ENCODE measurements at places on chromosomes 1 and 21.

- DNase-seq, result no peak
Observed at GRCh38 chr21:24716281-24716918, 890.9 kb downstream of the MRPL39 start.

- DNase-seq, result no peak
Observed at GRCh38 chr21:44548922-44549321, 2.4 kb downstream of the KRTAP10-2 start.

DNA sequence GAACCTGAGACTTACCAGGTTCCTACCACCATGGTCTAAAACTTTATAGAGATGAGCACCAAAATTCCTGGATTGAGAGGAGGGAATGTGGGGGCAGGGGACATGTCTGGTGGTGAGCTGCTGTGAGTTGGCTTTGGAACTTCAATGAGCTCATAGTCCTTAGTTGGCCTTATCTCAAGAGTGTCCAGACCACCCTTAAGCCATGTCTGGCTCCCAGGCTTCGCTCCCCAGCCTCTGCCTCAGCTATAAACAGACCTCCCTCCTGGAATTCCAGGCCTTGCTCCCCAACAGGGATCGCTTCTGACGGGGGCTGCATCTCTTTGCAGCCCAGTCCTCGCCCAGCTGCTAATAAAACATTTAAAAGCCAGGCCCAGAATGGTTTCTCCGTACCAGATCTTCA, 19.5 kb downstream of the ATF3 start:
- no peak for DNase-seq

DNA sequence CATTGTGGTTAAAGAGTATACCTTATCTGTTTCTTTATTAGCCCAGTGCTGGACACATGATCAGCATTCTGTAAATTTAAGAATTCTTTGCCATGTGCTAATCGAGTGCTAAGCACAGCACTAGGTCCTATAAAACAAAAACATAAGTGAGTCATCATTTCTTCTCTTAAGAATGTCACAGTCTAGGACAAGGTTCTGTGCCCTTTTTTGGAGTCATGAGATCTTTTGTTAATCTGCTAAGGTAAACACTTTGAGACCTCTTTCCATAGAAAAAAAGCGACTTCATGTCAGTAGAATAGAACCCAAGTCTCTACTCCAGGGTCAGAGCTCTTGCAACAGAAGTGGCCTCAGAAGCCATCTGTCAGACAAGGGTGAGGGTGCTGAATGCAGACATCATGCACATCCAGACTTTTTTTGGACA, 70.0 kb upstream of the NFIA start:
- no peak for DNase-seq

DNA sequence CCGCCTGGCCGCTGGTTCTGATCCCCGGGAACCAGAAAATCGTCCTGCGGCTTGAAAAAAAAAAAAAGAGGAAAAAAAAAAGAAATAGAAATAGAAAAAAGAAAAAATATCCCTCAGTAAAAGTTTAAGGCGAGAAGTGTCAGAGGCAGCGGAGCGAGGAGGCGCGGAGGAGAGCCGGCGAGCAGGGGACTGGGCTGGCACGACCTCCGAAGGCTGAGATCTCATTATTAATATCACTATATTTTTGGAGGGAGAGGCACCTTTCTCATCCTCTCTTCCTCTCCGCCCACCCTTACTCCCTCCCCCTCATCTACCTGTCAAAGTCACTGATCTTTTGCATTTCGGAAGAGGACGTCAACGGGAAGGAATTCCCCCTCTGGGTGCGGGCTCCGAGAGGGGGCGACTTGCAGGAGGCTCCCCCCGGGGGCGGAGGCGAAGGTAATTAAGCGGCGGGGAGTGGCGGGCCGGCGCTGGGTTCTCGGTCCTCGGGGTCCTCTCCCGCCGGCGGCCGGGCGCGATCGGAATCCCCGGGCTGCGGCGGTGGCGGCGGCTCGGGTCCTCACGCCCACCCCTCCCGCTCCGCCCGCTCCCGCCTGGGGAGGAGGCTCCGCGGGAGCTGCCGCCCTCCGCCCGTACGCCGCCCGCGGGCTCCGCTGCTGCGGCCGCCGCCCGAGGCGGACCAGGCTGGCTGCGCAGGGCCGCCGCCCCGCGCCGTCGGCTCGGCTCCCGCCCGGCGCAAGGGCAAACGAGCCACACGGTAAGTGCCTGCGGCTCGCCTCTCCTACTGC, at the start of gene NTNG1:
Gene NTNG1, plus strand, starts transcription at position 337 of the 788 bp plus-strand sequence.
- DNase-seq, result no peak

DNA sequence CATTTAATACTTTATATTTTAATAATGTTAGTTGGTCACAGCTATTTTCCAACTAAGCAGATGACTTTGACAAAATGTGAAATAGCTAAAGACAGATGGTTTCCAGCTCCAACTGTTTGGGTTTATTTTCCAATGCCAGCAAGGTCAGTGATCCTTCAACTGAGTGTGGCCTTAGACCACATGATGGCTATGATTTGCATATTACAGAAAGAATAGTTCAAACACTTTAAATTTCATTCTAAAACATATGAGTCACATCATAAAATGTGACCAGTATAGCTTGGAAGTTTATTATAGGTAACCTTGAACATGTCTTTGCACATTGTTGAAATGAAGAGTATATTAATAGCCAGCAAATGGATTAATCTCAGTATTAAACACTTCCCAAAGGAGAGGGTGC, 454.0 kb upstream of the C1orf87 start:
- no peak for DNase-seq

DNA sequence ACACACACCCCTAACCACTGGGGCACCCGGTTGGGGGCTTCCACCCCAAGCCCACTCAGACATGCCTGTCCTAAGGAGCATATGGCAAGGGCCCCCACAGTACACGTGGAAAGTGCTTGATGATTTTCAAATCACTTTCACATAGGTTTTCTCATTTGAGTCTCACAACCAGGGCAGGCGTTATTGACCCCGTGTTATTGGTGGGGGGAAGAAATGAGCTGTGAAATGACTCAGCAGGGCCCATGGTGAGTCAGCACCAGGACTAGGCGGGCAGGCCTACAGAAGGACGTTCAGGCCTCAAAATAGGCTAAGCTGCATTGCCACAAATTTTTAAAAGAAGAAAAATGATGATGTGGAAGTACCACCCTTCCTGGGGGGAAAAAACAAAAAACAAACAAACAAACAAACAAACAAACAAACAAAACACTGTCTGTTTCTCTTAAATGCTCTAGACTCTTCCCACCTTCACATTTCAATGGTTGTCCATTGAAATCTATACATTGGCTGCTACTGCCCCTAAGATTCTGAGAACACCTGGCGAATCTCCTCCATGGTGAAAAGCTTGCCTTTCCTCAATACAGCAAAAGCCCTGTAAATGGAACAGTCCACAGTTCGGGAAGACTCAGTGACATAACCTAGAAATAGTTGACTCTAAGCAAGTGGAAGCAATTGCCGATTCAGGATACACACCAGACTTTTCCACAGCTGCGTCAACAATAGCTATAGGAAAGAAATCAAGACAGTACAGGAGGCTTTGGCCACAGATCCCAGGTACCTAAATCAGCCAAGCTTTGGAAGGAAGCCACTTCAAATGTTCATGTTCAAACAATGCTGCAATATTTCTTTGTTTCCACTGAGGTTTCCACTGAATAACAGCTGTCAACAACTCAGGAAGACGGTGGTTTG, 234.7 kb downstream of the TOMM20 start:
- no peak for DNase-seq

DNA sequence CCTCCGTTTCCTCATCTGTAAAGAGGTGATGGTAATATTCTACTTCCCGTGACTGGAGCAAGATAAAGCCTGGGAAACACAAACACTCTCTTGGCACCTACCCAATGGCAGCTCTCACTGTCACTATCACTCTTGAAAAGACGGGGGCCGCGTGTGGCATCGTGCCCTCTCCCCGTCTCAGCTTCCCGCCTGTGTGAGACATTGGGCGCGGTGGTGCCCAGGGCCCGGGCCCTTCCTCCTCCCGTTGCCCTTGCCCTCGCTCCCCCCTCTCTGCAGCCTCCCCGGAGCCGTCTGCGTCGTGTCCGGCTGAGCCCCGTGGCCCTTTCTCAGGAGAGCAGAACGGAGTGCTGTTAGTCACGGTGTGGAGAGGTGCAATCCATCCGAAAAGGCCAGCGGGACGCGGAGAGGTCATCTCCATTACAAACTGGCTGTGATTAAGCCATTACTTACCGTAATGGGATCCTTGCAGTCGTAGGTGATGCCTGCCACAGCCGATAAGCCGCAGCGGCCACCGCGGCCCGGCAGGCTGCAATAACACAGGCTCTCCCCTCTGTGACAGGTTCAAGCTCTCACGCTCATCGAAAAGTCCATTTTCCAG, 156.4 kb upstream of the ZC3H12A start:
- DNase-seq, result no peak

GRCh38 chr21:41857771-41858300, 21.3 kb downstream of the PRDM15 start:
- no peak for DNase-seq

GRCh38 chr21:16194788-16195537, 465.2 kb downstream of the USP25 start:
- no peak for DNase-seq

- no peak for DNase-seq
Observed at GRCh38 chr1:49651136-49651535, 372.6 kb downstream of the AGBL4 start.

- DNase-seq, result no peak
Observed at GRCh38 chr1:198601936-198602889, 36.6 kb upstream of the PTPRC start.

- DNase-seq, result no peak
Observed at GRCh38 chr1:55446351-55446750, 231.2 kb upstream of the USP24 start.

- DNase-seq, result no peak
Observed at GRCh38 chr1:238738892-238739291, 647.5 kb upstream of the CHRM3 start.

GRCh38 chr1:183569141-183569540, 21.1 kb downstream of the NCF2 start:
- DNase-seq, result no peak

GRCh38 chr1:162627662-162628296, 4.5 kb upstream of the DDR2 start:
- no peak for DNase-seq

- DNase-seq, result no peak
Observed at GRCh38 chr1:60569189-60569588, 495.6 kb upstream of the C1orf87 start.

DNA sequence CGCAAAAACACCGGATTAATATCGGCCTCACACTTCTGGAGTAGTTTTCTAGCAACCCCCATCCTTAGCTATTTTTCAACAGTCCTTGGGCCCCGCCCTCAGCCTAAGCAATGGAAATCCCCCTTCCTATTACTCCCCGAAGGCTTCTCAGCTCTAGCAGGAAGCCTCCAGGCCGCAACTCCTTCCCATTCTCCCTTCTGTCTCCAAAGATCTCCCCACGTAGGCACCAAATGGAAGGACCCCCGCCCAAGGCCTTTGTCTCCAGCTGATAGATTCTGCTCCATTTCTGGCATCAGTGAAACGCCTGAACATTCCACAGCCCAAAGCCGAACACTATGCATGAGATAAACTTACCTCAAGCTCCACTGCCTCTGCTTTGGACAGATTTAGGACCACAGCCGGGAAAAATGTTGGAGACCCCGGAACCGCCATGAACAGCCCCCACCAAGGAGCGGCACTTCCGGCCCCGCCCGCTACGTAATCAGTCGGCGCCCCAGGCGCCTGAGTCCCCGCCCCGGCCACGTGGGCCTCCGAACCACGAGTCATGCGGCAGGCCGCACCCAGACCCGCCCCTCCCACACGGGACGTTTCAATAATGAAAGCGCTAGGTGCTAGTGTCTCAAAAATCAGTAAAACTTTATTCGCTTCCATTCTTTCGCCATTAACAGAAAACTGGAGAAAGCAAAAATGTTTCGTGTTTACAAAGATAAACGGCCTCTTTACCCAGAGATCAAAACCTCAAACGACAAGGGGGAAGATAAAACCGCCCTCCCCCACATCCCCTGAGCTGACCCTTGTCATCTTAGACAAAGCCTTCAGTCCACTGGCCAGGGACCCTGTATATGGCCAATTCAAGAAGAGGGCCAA, at the start of gene NRAS:
Gene NRAS, minus strand, starts transcription at position 468 of the 867 bp plus-strand sequence. CDS start 611 bp downstream, outside the sequence.
- peak; percentile 78 for DNase-seq

DNA sequence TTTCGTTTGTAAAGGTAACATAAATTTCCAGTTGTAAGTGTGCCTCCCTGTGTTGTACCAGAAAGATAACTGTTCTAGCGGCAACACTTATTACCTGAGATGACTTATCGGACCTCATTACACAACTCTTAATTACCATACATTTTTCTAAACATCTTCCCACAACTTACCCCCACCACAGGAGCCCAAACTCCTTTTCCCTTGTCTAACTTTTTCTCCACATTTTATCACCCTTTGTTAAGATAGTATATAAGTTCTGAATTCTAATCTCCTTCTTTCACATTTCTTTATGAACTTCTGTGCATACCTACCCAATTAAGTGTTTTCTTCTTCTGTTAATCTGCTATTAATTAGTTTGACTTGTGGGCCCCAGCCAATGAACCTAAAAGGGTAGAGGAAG, 143.7 kb upstream of the CAMK1G start:
- no peak for DNase-seq

DNA sequence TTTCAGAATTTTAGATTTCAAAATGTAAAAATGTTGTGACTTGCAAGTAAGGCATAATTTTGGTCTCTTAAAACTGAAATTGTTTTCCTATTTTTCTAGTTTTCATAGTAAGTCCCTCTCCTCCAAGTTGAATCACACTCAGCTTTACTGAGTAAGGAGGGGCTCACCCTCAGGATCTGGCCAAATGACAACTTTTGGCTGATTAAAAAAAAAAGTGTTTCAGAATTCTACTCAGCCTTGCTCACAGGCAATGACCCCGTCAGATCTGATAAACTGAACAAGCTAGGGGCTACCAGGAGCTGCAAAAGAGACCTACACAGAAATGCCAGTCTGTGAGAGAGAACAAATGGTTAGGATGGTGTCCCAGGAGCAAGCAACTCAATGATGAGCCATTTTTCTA, 159.8 kb downstream of the PBX1 start:
- no peak for DNase-seq

- no peak for DNase-seq
Observed at GRCh38 chr1:111747282-111747734, 8.1 kb upstream of the INKA2 start.

DNA sequence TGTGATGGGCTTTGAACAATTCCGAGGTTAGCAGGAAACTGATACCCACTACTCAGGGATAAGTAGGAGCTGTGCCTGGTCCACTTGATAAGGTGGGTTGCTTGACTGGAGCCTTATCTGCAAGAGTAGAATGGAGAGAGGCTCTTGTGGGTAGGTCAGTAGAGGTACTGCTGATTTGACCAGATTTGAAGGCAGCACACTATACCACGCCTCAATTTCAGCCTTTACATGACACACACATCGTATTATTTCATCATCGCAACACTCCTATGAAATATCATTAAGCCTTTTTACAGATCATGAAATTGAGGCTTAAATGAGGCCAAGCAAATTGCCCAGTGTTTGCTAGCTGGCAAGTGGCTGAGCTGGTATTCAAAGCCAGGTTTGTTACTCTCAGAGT, 69.6 kb downstream of the KCNJ15 start:
- DNase-seq, result no peak

- DNase-seq, result no peak
Observed at GRCh38 chr1:21779613-21780521, 3.1 kb downstream of the USP48 start.

GRCh38 chr1:221641811-221642210, 100.1 kb downstream of the DUSP10 start:
- DNase-seq, result no peak
